ENCODE measurements at places on chromosomes 13 and 19.

DNA sequence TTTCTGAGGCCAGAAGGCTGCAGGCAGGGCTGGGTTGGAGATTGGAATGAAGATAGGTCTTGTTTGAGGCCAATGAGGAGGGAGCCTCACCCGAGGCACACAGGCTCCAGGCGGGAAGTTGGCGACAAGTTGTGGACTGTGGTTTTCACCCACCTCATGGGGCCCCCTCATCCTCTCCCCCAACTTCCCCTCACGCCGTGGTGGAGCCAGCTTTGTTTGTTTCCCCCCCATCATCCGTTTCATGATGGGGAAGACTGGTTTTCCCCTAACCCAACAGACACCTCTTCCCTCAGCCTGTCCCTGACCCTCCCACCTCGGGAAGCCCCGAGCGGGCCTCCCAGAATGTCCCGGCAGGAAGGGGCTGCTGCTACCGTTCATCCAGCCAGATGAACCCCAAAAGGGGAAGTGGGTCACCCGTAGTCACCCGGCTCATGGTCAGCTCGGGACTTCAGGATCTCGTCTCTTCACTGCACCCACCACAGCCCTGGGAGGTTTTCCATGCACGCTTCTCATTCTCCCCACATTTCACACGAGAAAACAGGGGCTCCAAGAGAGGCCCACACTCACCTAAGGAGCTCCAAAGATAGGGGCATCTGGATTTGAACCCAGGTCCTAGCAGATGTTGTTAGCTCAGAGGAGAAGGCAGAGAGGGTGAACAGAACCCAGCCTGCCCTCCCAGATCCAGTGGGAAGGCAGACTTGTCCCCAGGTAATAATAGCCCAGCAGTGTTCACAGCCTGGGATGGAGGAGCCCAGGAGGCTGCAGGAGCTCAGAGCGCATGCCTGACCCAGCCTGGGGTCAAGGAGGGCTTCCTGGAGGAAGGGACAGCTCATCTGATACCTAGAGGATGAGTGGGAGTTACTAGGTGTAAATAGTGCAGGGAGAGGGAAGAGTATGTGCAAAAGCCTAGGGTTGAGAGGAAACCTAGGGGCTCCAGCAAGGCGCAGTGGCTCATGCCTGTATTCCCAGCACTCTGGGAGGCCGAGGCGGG, 23.5 kb downstream of the CEACAM16 start:
- DNase-seq, result no peak

GRCh38 chr13:99353836-99354235, 46.6 kb upstream of the GPR183 start:
- no peak for DNase-seq

- no peak for DNase-seq
These were observed 6.8 kb upstream of the KBTBD6 start for GRCh38 chr13:41139296-41139966.

DNA sequence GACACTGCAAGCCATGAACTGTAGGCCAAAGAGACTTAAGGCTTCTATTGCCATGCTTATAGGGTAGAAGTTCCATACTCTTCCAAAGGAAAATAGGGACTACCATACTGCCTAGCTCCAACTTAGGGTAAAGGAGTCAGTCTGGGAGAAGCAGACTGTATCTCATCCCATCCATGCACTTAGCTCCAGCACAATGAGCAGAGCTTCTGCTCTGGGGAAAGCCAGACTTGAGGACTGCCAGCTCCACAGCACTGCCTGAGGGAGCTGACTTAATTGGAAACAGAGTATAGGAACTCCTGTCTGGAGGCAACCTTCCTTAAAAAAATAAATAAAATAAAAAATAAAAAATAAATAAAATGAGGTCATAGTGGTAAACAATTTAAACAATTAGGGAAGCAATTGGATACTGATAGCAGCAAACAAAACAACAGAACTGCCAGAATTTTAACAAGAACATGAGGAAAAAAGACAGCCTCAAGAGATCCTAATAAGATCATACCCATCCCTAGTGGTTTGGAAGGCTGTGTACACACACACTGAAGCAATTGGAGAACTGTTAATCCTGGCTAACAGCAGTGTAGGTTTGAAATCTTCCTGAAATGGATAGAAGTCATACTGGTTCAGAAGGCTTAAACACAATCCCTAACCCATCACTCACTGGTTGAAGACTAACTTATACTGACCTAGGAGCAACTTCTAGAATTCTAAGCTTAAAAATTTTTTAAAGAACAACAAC, 550.1 kb downstream of the TBC1D4 start:
- no peak for DNase-seq

DNA sequence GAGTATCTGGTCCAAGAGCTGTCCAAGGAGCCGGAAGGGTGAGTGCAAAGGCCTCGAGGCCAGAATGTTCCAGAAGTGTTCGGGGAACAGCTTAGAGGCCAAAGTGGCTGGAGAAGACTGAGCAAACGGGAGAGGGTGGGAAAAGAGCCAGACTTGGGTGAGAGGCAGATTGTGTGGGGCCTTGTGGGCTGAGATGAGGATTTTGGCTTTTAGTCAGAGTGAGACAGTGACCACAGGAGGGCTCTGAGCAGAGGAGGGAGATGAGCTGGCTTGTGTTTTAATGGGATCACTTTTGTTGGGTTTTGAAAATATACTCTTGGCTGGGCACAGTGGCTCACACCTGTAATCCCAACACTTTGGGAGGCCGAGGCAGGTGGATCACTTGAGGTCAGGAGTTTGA, 5.6 kb downstream of the NANOS2 start:
- DNase-seq, result no peak

GRCh38 chr13:35879111-35879510, 252.1 kb downstream of the DCLK1 start:
- DNase-seq, result no peak

- DNase-seq, result no peak
These were observed 11.9 kb upstream of the APOC4 start for GRCh38 chr19:44930088-44930487.

GRCh38 chr13:85166891-85167290, 632.3 kb downstream of the SLITRK6 start:
- no peak for DNase-seq

DNA sequence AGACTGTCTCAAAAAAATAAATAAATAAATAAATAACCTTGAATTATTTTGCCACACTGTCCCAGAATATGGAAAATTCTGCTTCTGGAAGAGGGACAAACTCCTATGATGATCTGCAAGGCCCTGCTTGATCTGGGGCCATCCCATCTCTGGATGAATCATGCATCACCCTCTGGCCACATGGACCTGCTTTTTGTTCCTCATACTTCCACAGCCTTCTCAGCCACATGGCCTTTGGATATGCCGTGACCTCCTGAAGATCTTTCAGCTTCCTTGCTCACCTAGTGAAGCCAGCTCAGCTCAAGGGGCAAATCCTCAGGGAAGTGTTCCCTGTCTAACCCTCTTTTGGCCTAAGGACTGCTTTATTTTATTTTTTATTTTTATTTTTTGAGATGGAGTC, 10.3 kb downstream of the IER2 start:
- peak; percentile 63 for DNase-seq

- DNase-seq, result no peak
These were observed 307.7 kb upstream of the SLC10A2 start for GRCh38 chr13:103373916-103374315.
